ENCODE measurements at places on chromosomes 2 and 18. TPM values are rescaled to one million over a fixed set of nuclear protein-coding genes. Genes with fewer than 3 reads are reported as not detected.

- no peak for DNase-seq
Measured at GRCh38 chr2:11551569-11552259, 17.9 kb downstream of the GREB1 start.

C2orf74 gene
- polyA plus RNA-seq: 25.6 TPM

GRCh38 chr2:186299610-186300009 is 186.4 kb upstream of the ZC3H15 start:
- DNase-seq: no peak

CTLA4 gene
- polyA plus RNA-seq: not detected

- no peak for DNase-seq
Measured at GRCh38 chr2:15170070-15170775, 390.9 kb downstream of the NBAS start.

DNA sequence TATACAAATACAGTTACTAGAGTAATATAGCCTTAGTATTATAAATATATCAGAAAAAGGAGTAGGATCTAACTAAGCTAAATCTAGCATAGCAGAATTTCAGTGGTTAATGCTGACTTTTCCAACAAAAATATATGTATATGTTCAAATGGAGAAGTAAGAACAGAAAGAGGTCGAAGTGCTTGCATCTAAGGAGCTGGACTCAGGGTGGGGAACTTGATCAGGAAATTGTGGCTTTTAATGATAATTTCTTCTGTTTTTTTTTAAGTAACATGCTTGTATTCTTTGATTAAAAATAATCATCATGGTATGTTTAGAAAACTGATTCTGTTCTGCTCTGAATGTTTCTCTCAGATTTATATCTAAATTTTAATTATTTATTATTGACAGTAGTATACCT is 327.1 kb downstream of the GALNT13 start:
- DNase-seq: no peak

DNA sequence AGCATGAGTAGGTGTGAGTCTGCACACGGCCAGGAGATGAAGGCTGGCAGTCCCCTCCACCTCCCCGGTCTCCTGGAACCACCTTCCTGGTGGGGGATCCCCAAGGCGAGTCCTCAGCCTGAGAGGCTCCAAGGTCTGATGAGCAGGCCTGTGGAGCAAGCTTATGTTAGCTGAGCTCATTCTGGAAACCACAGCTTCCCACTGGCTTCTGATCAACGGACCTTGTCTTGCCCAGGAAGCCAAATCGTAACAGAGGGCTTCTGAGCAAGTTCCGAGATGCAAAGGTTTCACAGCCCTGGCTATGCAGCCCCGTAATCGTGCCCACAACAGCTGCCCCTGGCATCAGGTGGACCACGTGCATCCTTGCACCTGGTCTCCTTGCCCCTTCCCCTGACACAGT is 28.8 kb upstream of the GPR55 start:
- DNase-seq: no peak

POTEF gene
- polyA plus RNA-seq: not detected

GRCh38 chr2:57987835-57988573 is 58.6 kb upstream of the VRK2 start:
- no peak for DNase-seq

GRCh38 chr2:21231985-21232384 is 108.2 kb downstream of the TDRD15 start:
- no peak for DNase-seq

GRCh38 chr2:9692456-9693195 is 61.8 kb upstream of the YWHAQ start:
- no peak for DNase-seq

GRCh38 chr18:498931-499775 is 1.3 kb downstream of the COLEC12 start:
- peak; percentile 26 for DNase-seq

DNA sequence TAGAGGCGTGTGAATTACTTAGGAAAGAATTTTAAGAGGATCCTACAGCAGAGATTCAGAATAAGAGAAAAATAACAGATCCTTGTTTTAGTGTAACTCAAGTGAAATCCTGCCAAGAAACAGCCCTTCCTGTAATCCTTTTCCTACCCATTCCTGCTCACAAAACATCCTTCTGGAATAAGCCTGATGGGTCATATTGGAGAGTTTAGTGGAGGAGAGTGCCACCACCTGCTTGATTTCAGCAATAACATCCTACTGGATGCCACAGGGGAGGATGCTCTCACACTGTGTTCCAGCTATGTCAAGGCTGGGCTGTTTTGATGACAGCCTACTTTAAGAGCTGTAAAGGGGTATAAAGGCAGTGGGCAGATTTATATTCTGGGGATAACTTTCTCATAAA is 54.8 kb upstream of the CCDC178 start:
- DNase-seq: no peak

DNA sequence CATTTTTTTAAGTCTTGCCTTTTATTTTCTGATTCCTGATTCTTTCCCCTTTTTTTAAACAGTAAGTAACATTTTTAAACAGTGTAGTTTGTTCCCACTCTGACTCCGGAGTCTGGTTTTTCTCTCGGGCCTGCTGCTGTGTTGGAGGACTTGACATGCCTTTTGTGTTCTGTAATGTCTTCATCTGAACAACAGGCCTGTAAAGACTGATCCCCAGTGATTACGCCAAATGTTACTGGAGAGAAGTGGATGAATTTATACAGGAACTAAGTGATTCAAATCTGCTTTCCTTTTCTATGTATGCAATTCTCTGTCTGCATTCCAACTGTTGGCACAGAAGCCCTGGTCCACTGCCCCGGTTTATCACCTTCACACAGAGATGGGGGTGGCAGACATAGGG is 54.3 kb upstream of the RMDN2 start:
- DNase-seq: peak; percentile 89

DSEL gene
- 0.95 TPM for polyA plus RNA-seq

- no peak for DNase-seq
Measured at GRCh38 chr18:56235481-56236013, 402.8 kb downstream of the TXNL1 start.

DNA sequence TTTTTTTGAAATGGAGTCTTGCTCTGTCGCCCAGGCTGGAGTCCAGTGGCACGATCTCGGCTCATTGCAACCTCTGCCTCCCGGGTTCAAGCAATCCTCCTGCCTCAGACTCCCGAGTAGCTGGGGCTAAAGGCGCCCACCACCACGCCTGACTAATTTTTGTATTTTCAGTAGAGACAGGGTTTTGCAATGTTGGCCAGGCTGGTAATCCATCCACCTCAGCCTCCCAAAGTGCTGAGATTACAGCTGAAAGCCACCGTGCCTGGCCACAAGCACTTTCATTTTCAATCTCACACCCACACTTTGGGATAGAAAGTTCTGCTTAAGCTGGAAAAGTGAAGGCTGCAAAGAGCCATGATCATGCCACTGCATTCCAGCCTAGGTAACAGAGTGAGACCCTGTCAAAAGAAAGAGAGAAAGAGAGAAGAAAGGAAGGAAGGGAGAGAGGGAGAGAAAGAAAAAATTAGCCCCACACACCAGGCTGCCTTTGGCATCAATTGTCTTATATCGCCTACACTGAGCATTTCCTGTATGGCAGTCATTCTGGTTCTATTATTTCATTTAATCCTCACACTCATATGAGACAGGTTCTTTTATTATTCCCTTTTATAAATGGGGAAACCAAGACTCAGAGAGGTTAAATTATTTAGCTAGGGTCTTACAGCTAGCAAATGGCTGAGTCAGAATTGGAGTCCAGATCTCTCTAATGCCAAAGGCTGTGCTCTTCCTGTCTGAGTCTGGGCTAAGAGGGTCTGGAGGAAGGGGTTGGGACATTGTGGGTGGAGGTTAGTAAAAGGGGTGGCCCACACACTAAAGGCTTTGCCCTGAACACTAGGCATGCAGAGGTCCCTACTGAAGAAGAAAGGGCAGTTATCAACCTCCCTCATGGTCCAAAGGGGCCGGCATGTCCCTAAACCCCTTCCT is 37.9 kb upstream of the PKDCC start:
- DNase-seq: no peak

All from foreskin keratinocyte (primary cell).